ENCODE measurements at places on chromosomes 4 and X.

DNA sequence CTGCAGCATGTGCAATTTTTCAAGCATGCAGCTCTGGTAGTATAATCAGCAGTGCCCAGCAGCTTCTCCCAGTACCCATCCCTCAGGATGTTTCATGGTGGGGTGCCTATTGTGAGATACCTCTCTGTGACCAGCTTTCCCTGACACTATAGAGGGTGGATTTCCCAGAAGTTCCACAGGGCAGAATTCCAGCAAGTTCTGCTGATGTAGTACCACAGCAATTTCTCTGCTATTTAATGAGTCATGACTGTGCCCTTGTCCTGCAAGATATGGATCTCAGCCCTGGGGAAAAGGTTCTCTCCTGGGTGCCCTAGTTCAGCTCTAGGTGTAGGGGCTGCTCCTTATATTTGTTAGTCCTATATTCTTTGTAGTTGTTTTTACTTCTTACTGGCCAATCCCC, 174.8 kb downstream of the ENOX2 start:
- DNase-seq: no peak

DNA sequence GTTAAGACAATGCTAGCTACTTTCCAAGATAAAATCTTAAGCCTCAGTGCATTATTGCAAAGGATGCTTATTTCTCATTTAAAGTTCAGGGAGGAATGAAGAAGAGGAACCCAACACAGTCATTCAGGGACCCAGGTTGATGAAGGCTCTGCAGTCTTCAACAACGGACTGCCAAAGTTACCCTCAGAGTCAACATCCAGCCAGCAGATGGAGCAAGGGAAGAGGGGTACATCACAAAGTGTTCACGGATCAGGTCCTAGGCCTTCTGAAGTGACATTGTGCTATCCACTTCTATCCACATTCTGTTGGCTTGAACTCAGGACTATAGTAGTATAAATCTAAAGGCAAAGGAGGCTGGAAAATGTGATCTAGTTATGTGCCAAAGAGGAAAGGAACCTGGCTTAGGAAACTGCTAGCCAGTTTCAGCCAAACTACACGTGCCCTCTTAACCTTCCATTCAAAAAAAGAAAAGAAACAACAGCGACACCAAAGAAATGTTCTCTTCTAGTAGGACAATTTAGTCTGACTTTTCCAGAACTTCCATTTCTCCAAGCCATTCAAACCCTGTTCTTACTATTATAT, 28.8 kb downstream of the NKX6-1 start:
- no peak for DNase-seq

DNA sequence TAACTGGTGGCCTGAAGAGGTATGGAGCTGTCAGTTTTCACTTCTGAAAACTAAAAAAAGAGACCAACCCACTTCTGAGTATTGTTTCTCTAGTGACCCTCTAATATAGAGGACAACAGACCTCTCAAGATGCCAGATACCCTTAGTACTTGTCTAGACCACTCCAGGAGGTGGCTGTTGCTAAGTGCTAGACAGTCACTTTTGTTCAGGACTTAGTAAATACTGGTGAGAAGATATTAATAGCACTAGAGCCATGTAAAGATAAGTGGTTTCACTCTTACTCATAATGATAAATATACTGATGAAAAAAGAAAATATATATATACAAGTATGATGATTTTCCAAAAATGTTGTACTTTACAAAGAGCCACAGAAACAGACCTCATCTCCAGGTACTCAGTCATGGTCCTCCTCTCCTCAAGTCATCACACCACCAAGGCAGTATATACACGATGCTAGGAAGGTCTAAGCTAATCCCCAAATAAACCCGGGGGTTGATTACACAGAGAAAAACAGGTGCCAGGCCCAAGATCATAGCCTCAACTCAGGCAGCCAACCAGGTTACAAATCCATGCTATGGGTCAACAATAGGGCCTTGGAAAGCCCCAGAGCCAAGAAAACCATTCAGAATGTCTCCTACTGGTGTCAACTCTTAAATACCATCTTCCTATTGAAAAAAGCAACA, 66.9 kb downstream of the ARHGEF9 start:
- no peak for DNase-seq

- no peak for DNase-seq
These were observed 12.4 kb upstream of the DHRSX start for GRCh38 chrX:2513121-2513664.

GRCh38 chrX:117987373-117987772, 129.2 kb downstream of the KLHL13 start:
- no peak for DNase-seq

- no peak for DNase-seq
These were observed 109.5 kb upstream of the NKX1-1 start for GRCh38 chr4:1515763-1516162.

DNA sequence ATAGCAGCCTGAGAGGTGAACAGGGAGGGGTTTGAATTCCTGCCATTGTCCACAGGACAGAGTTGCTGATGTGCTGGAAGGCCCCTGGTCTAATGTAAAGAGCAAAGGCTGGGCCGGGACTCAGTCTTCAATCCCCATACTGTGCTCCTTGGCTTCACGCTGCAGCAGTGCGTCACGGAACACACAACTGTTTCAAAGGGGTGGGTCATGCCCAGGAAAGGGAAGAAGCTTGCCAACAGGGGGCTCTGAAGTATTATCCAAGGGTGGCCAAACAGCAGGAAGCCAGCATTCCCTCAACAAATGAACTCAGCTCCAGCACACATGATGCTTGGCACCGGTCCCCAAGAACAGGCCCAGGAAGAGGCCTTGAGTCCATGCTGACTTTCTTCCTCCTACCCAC, 122.5 kb downstream of the NFKB1 start:
- no peak for DNase-seq

All from GM19239 (cell line).